Upper lobe of right lung (tissue), 1 donor: ENCODE measurements at places on chromosomes 16 and 17. TPM values are rescaled to one million over a fixed set of nuclear protein-coding genes. Genes with fewer than 3 reads are reported as not detected.

GRCh38 chr17:68674029-68674925 lies 73.1 kb upstream of the FAM20A start:
- no peak for DNase-seq

- DNase-seq: peak; percentile 89
Measured at GRCh38 chr17:76506408-76507345, 5.5 kb upstream of the RHBDF2 start.

The GNG13 gene
- total RNA-seq: not detected

GRCh38 chr16:21156767-21157467 lies 1.6 kb upstream of the LDAF1 start:
- DNase-seq: no peak

GRCh38 chr17:50051082-50051576 lies 4.8 kb upstream of the ITGA3 start:
- no peak for DNase-seq

GRCh38 chr16:70257391-70257790 lies 5.7 kb upstream of the EXOSC6 start:
- no peak for DNase-seq

DNA sequence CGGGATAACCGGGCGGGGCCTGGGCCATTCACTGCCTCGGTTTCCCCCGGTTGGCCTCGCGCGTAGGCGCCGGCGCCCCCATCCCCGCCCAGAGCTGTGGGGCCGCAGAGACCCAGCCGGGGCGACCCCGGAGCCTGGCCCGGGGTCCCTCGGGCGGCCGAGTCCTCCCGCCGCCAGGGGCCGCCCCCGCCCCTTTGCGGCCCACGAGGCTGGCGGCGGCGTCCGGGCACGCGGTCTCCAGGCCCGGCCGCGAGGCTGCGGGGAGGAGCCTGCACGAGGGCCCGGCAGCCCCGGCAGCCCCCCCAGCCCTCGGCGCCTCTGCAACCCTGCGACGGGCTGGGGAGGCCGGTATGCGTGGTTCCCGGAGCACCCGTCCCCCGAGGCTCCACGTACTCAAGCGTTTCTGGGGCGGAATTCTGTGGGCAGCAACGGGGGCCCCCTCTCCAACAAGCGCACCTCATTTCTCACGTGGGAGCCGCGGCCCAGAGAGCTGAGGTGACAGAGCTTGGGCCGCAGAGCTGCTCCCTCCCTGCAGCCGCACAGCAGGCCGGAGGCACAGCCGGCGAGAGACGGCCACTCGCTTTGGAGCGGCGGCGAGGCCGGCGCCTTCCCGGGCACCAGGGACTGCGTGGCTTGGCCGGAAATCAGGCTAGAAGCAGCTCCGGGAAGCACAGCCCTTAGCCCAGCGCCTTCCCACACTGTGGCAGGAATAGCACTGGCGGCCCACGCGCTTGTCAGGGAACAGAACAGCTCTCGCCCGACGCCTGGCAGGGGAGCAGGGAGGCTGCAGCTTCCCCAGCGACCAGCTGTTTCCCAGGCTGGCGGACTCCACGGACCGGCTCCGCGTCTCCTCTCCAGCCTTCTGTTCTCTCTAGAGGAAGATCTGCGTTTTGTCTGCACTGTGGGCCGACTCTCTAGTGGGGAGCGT lies 867 bp upstream of the LIMD2 start:
- DNase-seq: peak; percentile 80

- DNase-seq: no peak
Measured at GRCh38 chr17:48351911-48352332, 78.1 kb downstream of the SKAP1 start.

GRCh38 chr16:57261806-57262205 lies 16.7 kb downstream of the ARL2BP start:
- DNase-seq: peak; percentile 33

GRCh38 chr16:82630688-82631087 lies 3.9 kb downstream of the CDH13 start:
- DNase-seq: no peak

- peak; percentile 68 for DNase-seq
Measured at GRCh38 chr17:58352596-58353388, 791 bp upstream of the SUPT4H1 start.

The TPSD1 gene
- 9.4 TPM for total RNA-seq

DNA sequence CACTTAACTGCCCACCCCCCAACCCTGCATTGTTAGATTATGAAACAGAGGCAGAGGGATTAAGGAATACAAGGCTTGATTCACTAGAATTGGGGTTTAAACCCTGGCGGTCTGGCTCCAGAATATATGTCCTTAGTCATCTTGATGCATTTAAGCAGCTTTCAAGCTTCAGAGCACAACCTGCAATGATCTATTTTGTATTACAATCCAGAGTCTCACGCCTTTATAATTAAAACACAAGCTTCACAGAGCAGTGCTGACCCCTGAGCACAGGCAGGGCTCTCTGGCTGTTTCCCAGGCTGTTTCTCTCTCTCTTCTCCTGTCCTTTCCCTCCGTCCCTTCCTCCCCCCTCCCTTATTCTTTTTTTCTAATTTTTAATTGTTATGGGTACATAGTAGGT lies 209.1 kb downstream of the SPECC1 start:
- no peak for DNase-seq

The PHLPP2 gene
- total RNA-seq: 9.3 TPM

DNA sequence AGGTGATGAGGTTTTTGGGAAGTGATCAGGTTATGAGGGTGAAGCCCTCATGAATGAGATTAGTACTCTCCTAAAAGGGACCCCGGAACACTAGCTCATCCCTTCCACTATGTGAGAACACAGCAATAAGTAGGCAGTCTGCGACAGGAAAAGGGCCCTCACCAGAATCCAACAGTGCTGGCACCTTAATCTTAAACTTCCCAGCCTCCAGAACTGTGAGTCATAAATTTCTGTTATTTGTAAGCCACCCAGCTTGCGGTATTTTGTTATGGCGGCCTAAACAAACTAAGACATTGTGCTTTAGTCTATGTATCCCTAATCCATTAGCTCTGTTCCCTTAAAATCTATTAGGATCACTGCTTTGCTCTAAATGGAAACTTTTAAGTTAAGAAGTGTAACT lies 8.5 kb downstream of the SLFN12 start:
- DNase-seq: no peak

GRCh38 chr17:57715981-57716380 lies 29.1 kb downstream of the CCDC182 start:
- no peak for DNase-seq

The ABHD15 gene
- total RNA-seq: 10.9 TPM

GRCh38 chr17:15917438-15918027 lies 27.4 kb upstream of the ADORA2B start:
- peak; percentile 74 for DNase-seq

DNA sequence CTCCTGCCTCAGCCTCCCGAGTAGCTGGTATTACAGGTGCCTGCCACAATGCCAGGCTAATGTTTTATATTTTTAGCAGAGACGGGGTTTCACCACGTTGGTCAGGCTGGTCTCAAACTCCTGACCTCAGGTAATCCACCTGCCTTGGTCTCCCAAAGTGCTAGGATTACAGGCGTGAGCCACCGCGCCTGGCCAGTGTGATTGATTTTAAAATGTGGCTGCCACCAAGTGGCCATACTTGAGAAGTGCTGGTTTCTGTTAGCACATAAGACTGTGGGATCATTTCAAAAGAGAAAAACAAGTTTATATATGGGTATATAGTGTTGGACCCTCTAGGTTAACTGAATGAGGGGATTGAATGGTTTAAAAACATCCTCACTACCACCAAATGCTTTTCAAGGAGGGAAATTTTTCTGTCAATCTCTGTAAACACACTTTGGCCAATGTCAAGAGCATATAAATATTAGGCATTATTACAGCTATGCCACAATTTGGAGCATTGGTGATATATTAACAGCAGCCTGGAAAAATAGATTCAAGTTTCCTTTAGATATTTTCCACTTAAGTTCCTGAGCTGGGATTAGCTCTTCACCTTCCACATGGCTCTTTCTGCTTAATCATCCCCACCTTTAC lies 13.5 kb upstream of the DHRS13 start:
- DNase-seq: peak; percentile 69

DNA sequence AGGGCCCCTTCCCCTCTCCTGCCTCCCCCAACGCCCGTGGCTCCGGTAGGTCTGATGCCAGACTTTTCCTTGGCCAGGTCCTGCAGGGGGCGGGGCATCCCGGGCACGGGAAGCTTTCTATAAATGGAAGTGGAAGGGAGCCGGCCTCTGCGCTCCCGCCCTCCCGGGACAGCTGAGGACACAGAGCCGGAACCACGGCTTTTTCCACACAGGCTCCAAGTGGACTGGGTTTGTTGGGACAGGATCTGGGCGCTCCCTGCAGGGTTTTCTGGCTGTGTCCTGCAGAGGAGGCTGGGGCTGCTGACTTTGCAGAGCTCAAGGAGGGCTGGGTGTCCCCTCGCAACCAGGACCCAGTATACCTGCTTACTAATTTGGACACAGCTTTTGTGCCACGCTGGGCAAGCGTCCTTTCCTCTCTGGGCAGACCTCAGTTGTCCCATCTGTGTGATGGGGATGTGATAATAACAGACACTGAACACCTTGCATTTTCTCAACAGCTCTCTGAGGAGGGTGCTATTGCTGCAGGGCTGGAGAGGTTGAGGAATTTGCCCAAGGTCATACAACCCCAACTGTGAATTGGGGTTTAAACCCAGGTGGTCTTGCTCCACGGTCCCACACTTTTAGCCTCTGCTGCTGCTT lies 1.8 kb downstream of the TNS4 start:
- peak; percentile 92 for DNase-seq

The SEPTIN12 gene
- total RNA-seq: not detected

DNA sequence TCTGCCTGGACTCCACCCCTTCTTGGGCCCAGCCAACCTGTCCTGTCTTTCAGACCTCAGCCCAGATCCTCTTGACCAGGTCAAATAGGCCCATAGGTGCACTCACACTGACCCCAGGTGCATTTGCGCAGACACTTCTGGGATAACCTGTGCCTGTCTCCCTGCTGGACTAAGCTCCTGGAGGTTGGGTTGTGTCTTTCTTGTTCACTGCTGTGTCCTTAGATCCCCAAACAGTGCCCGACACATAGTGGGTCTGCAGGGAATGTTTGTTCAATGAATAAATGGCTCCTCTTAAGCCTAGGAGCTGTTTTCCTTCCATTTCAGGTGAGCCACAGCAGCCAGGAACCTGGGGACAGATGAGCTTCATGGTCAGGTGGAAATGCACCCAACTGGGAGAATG lies 48.9 kb downstream of the NLRP1 start:
- DNase-seq: peak; percentile 21

DNA sequence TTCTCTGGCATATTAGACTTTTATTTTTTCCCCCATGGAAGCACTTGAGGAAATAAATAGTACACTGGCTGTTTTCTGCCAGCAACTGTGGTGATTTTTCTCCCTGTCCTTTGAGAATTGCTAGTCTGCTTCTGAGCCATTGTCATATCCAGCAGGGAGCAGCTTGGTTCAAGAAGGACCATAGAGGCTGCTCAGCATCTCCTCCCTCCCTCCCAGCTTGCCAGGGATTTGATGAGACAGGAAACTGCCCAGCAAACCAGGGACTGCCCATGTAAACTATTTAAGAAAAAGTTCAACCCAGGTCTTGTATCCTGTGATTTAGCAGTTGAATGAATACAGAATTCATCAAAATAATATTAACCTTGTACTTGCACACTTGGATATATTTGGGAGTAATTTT lies 39.5 kb downstream of the CYB5B start:
- no peak for DNase-seq

- DNase-seq: no peak
Measured at GRCh38 chr17:56165072-56165641, 11.9 kb downstream of the ANKFN1 start.

- DNase-seq: peak; percentile 25
Measured at GRCh38 chr17:3029213-3029913, 34.0 kb downstream of the OR1D5 start.

The ARHGAP23 gene
- total RNA-seq: 85.1 TPM

- DNase-seq: no peak
Measured at GRCh38 chr17:31660684-31661083, 198.4 kb downstream of the COPRS start.

The CD300LG gene
- total RNA-seq: 0.81 TPM

The TIMP2 gene
- 318 TPM for total RNA-seq

- DNase-seq: no peak
Measured at GRCh38 chr16:67678354-67679023, 11.9 kb downstream of the C16orf86 start.

GRCh38 chr17:56652628-56653027 lies 59.1 kb downstream of the NOG start:
- no peak for DNase-seq

DNA sequence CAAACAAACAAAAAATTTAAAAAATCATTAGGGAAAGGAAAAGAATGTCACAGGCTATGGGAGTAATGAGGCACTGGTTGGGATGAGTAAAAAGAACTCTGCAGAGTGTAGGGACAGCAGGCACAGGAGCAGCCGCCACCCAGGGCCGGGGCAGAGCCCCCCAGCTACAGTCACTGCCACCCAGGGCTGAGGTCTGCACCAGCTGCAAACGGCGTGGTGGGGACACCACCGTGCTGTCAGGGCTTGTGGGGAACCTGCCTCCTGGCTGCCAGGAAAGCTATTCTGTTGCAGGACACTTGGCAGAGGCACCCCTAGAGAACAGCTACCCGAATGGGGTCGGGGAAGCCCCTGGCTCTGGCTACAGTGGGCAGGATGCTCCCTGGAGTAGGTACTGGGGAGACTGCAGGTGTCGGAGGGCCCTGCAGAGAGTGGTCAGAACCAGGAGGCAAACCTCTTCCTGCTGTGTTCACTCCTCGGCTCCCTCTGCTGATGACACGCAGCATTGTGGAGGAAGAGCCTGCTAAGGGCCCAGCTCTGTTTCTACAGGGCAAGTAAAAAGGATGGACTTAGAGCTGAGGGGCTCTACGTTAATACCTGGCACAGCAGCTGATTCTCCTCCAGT lies 32.3 kb upstream of the CAPN15 start:
- DNase-seq: no peak

GRCh38 chr16:2046893-2047329 lies 723 bp downstream of the NTHL1 start:
- DNase-seq: no peak

GRCh38 chr17:70037498-70037897 lies 37.5 kb upstream of the KCNJ16 start:
- no peak for DNase-seq

DNA sequence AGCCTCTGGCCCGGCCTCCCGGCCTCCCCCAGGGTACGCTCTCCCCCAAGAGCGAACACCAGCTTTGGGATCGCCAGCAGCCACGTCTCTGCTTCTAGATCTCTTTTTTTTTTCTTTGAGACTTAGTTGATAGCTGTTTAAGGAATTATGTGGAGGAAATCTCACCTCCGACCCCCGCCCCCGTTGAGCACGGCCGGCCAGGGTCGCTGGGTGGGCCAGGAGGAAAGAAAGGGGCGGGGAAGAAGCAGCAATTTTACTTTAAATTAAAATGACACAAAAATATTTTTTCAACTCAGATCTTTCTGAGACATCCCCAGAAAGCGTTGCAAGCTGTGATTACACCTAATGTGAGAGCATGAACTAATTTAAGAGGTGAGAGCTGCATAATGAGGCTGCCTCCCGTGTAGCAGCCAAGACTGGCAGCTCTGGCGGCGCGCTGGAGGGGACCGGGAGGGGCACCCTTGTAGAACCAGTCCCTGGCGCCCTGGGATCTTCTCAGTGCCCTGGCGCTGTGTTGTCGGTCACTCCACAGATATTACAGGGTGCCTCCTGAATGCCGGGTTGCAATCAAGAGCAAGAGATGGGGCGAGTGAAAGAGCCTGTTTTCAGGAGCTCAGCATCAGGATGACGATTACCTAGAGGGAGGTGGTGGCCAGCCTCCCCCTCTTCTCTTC lies 1.9 kb upstream of the CBLN1 start:
- no peak for DNase-seq

GRCh38 chr16:74625500-74626350 lies 18.8 kb upstream of the GLG1 start:
- DNase-seq: peak; percentile 27

The KRTAP1-4 gene
- total RNA-seq: not detected
